ENCODE measurements at places on chromosomes 7 and 10. TPM values are rescaled to one million over a fixed set of nuclear protein-coding genes. Genes with fewer than 3 reads are reported as not detected.

Gene TNS3
- total RNA-seq, result 80.7 TPM

Gene CALML5
- total RNA-seq, result not detected

Gene ABCB4
- total RNA-seq, result 0.29 TPM

Gene CCL24
- not detected for total RNA-seq

Gene PRKG1
- 0.71 TPM for total RNA-seq

Gene SMKR1
- total RNA-seq, result not detected

Gene UPK3B
- not detected for total RNA-seq

Gene AKR1D1
- total RNA-seq, result not detected

Gene SORCS1
- total RNA-seq, result not detected

Gene BTBD16
- not detected for total RNA-seq

Gene ACTR1A
- total RNA-seq, result 196 TPM

Data from myometrial cell (primary cell).